ENCODE measurements at places on chromosomes 3 and 15.

DNA sequence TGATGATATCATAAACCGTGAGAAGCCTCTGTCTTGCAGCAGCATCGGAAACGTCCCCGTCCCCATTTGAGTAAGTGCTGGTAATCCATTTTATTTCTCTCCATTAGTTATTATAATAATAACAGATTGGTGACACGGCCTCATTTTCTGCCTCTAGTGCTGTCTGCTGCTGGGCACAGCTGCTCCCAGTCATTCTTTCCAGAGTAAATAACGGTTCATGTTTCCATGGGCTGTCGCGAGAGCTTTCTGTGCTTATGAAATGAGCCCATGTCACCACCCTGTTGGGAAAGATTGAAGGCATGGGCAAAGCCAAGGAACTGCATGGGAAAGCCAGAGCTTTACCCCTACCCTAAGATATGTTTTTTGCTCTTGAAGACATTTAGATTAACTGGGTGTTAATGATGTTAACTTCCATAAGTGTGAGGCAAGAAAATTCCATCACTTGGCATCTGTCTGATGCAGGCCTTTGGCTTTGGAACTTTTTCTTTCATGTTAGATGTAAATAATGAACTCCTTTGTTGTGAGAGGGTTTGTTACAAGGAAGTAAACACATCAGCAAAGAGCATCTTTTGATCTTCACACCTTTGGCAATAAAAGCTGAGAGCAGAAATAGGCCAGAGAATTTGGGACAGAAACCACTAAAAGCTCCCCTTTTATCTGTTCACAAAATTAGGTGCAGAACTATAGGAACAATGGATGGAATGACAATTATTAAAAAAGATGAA, 141.8 kb downstream of the FILIP1L start:
- DNase-seq = no peak

- DNase-seq = peak; percentile 62
These were observed 731 bp downstream of the ZNF710 start for GRCh38 chr15:90001683-90002427.

DNA sequence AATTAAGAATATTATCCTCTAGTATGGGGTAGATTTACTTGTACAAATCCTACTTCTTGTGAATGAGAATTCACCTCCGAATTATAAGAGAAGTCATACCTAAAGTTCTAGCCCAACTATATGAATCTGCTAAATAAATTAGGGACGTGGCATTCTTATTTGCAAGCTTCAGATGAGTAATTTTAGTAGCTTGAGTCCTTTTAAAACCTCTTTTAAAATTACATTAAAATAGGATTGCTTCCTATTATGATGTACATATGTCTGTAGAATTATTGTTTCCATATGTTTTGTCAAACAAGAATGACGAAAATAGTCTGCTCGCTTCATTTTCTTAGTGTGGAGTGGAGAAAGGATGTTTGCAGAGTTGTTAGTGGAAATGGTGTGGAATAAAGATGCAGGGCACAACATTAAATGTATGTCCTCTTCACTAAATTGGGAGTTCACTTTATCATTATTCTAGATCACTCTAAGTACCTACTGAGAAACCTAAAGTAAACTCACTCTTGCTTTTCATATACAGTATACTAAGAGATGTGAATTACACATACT, 59.4 kb downstream of the CMSS1 start:
- DNase-seq = no peak

- peak; percentile 70 for DNase-seq
These were observed 112.5 kb downstream of the MYO9A start for GRCh38 chr15:72005483-72005882.

- peak; percentile 43 for DNase-seq
These were observed 32.9 kb upstream of the NR1I2 start for GRCh38 chr3:119748991-119749390.

GRCh38 chr3:121515862-121516261, 29.9 kb downstream of the POLQ start:
- DNase-seq = no peak

All from kidney tubule cell (primary cell).